ENCODE measurements at places on chromosomes 2 and 18.

- no peak for DNase-seq
Observed at GRCh38 chr2:144514616-144515091, 5.3 kb downstream of the ZEB2 start.

DNA sequence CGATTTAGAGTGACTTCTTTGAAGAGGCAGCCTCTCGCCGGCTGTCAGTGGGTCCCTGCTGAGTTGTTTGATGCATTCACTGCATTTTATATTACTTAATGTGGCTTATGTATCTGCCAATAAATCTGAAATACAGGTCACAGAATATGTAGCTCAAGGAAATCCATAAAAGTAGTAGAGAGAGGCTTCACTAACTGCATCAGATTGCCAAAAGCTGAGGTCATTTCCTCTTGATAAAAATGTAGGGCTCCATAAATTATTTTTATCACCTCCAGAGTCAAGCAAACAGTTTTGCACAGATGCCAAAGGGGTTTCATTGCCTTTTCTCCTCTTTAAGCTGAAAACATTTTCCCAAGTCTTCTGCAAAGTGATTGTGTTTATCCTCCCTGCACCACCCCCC is 36.5 kb upstream of the CCDC93 start:
- no peak for DNase-seq

- no peak for DNase-seq
Observed at GRCh38 chr2:174730698-174731018, 33.6 kb downstream of the CHRNA1 start.

GRCh38 chr2:63846487-63846886 is 4.8 kb downstream of the UGP2 start:
- DNase-seq, result no peak

DNA sequence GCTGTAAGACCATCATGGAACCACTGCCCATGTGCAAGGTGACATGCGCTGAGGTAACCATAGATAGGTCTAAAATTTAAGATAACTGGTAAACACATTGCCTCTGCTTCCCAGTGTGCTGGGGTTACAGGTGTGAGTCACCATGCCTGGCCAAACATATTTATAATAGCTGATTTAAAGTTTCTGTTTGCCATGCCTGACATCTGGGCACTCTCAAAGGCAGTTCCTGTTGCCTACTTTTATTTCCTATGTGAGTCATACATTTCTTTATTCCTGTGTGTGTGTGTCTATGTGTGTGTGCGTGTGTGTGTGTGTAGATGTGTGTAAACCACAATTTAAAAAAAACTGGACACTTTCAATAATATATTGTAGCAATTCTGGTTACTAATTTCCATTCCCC is 415.2 kb upstream of the NETO1 start:
- no peak for DNase-seq

GRCh38 chr2:119431155-119431975 is at the start of gene TMEM37:
TMEM37 (plus strand) TSS chr2:119431854; CDS start chr2:119431904, 50 bp downstream.
- no peak for DNase-seq

GRCh38 chr2:19540739-19541525 is 182.5 kb upstream of the OSR1 start:
- DNase-seq, result no peak

- no peak for DNase-seq
Observed at GRCh38 chr18:10671441-10671840, 145.6 kb downstream of the NAPG start.

GRCh38 chr2:232563580-232563979 is 13.1 kb downstream of the EIF4E2 start:
- DNase-seq, result no peak

DNA sequence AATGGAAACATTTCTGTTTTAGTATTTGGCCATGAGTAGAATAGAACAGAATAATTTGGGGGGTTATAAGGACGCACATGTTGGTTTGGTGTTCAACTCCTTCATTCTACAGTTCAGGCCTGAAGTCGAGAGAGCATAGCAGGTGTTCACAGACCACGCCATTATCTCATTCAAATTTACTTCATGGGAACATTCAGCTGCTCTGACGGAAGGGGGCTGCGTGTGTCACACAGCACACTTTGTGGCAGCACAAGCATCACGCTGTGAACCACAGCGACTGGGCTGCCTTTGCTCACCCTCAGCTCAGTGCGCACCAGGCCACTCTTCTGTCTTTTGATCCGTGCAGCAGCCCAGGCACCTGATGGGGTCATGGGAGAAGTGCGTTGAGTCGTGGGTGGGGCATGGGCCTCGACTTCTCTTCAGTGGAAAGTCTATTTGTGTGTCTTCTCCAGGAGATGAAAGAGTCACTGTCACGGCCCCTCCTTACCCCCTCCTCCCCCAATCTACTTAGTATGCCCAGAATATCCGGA is 348.6 kb upstream of the SALL3 start:
- DNase-seq, result no peak

DNA sequence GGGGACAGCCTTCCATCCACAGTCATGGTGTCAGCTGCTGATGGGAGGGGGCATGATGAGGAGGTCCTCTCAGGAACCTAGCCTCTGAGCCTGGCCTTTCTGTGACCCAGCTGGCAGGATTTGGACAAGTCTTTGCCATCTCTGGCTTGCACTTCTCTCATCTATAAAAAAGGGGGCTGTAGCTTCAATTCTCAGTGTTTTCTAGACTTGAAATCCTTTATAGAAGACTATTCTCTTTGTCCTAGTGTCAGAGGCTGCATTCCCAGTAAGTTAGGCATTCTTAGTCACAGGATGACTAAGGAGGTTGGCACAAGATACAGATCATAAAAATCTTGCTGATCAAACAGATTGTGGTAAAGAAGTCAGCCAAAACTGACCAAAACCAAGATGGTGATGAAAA is 958.5 kb downstream of the CNTNAP5 start:
- no peak for DNase-seq

- no peak for DNase-seq
Observed at GRCh38 chr18:23539911-23540525, 36.7 kb downstream of the RMC1 start.

- DNase-seq, result no peak
Observed at GRCh38 chr2:199743415-199744120, 107.4 kb downstream of the FTCDNL1 start.

GRCh38 chr18:79353267-79353666 is 42.5 kb upstream of the NFATC1 start:
- DNase-seq, result no peak

GRCh38 chr2:240139666-240140393 is 628 bp downstream of the OTOS start:
- DNase-seq, result no peak

- DNase-seq, result no peak
Observed at GRCh38 chr2:239804161-239805042, 220.7 kb downstream of the NDUFA10 start.

DNA sequence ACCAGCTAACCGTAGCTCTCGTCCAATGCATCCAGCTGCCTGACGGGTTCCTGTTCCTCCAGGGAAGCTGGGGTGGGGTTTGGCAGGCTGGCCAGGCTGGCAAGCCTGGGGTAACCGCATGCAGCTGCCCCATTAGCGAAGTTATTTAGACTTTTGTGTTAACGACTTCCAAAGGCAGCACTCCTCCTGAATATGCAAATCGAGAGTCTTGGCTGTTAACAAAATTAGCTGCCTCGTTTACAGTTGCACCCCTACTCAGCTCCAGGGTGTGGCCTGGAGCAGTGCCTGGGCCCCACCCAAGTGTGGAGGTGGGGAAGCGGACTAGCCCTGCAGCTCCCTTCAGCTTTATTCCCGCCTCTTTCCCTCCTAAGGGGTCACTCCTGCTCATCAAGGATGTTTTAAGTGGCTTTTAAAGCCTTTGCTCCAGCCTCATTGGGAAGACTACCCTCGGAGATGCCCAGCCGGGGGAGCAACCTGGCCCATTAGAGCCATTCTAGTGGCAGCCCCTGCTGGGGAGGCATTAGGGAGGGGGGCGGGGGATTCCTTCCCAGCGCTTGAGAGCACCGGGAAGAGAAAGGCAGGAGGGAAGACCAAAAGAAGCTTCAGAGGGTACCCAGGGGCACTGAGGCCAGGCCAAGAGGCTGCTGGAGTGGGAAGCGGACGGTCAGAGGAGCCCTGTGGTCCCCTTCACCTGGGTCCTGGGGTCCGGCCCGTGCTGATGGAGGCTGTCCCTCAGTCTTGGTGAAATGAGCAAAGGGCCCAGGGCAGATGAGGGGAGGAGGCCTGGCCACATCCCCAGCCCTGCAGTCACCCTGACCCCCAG is 204.1 kb downstream of the CELF4 start:
- no peak for DNase-seq

- DNase-seq, result no peak
Observed at GRCh38 chr2:65350651-65351056, 81.7 kb downstream of the SPRED2 start.

- DNase-seq, result no peak
Observed at GRCh38 chr2:47516360-47517104, 113.6 kb downstream of the MSH2 start.

- no peak for DNase-seq
Observed at GRCh38 chr2:220104871-220105351, 477.5 kb downstream of the SLC4A3 start.

GRCh38 chr2:105140240-105140568 is 101.3 kb upstream of the GPR45 start:
- no peak for DNase-seq

- no peak for DNase-seq
Observed at GRCh38 chr18:32289483-32290075, 99.7 kb downstream of the MEP1B start.

DNA sequence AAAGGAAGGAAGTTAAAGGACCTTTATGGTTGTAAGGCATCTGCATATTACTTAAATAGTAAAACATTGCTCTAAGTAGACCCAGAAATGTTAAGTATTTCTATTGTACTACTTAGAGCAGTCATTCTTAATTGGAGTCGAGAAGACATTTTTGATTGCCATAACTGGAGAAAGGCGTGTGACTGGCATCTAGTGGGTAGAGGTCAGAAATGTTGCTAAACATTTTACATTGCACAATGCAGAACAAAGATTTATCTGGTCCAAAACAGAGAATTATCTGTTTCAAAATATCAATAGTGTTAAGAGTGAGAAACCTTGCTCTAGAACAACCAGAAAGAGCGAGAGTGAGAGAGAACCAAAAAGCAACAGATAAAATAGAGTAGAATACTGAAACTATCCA is 23.3 kb upstream of the ROCK1 start:
- no peak for DNase-seq

DNA sequence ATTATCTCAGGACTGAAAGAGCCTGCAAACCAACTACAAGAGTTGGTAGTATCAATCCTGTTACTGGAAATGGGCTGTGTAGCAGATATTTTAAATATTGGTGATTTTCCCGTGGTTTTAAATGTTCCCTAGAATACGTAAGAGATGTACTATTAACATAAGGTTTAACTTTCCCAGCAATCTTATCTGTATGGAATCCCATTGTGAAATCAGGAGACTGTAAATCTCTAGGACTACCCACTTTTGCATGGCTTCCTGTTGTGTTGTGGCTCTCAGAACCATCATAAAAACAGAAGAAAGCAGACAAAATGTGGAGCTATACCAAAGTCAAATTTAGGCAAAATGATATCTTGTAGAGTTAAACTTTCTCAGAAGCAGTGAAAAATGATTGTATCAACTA is 641.5 kb upstream of the SETBP1 start:
- DNase-seq, result no peak

GRCh38 chr2:144146876-144147275 is 373.0 kb downstream of the ZEB2 start:
- no peak for DNase-seq

DNA sequence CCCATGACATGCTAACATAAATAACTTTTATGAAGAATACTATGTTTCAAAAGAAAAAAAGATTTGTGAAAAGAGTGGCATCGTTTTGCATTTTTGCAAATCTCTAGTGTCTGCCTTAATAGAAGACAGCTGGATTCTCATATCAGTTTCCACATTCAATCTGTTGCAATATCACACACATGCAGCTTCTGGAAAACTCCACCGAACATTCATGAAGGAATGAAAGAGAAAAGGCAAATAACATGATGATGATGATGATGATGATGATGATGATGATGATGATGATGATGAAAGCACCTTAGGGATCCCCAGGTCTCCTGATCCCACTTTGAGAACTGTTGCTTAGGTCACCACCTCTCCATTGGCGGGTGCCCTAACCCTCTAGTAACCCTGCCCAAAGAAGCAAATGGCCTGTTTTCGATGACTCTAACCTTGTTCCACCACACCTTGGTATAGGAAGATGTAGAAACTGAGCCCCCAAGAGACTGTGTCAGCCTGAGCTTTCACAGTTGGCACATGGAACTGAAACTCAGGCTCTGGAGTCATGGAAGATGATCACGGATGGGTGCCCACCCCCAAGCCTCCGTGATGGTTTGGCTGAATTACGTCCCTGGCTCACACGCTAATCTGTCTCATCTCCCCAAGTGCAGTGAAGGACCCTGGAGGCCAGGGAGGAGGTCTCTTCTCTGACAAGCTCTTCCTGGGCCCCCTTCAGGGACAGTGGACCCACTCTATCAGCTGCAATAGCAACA is 80.1 kb upstream of the SMAD7 start:
- no peak for DNase-seq

DNA sequence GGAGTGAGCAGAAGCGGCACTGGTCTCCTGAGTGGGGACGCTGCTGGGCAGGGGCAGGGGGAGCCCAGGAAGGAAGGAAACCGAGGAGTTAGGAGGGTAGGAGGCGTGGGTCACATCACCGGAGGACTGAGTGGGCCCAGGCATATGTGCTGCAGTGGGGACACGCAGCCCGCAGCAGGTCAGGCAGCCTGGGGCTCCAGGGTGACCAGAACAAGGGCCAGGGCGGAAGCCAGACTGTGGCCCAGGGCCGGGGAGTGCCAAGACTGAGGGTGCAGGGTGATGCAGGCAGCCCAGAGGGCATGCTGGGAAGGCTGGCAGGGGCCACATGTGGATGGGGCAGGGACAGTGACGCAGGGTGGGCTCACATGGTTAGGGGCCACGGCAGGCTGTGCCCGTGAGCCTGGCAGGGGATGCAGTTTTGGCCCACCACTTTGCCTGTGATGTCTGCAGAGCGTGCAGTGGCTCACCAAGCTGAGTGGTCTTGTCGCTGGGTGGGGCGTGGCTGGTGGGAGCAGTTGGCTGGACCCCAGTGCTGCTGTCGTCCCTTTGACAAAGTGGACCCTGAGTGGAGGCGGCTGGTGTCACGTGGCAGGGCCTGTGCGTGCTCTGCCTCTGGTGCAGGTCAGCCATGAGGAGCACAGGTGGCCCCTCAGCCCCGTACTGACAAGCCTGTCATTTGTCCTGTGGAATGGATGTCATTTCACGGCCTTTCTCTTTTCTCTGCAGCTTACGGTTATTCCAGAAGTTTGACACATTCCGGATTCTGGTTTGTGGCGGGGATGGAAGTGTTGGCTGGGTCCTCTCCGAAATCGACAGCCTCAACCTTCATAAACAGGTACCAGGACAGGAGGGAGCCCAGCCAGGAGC is 87.1 kb downstream of the DGKD start:
- no peak for DNase-seq

- no peak for DNase-seq
Observed at GRCh38 chr18:69954719-69955480, 7.2 kb upstream of the CD226 start.

GRCh38 chr18:62572456-62572855 is 49.6 kb downstream of the ZCCHC2 start:
- no peak for DNase-seq

DNA sequence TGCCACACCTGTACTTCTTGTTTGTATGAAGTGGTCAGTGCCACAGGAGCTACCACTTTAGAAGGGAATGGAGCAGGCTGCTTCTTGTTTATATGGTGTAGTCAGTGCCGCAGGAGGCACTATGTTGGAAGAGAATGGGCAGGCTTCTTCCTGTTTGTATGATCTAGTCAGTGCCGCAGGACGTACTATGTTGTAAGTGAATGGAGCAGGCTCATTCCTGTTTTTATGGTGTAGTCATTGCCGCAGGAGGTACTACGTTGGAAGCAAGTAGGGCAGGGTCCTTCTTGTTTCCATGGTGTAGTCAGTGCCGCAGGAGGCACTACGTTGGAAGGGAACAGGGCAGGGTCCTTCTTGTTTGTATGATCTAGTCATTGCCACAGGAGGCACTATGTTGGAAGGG is 27.3 kb downstream of the TPO start:
- DNase-seq, result no peak
